Activated T-cell treated with anti-CD3 and anti-CD28 coated beads for 4 hours (primary cell): ENCODE measurements at places on chromosomes 2 and 18.

DNA sequence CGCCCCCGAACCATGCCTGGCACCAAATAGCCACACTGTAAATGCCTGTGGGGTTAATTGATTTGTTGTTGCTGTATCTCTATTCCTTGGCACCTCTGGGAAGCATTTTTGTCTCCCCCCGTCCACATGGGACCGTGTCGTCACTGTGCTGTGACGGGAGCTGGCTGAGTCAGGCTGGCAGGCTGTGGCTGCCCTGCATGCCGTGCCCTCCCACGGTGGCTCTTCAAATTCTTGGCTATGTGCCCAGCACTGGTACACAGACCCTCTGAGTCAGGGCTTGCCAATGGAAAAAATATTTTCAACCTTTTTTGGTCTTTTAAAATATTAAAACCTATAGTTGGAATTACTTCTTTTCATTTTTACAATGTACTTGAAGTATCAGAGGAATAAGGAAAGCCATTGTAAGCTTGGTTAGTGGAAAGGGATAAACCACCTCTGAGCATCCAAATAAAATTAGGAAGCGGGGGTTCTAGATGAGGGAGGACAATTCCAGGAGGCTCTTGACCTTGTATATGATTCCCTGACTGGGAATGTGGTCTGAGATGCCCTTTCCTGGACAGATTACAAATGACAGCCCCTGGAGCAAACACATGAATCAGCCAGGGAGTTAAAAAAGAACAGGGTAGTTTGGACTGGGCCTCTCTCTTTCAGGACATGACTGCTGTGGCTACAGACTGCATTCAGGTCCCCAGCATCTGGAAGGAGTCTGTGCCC is 59.4 kb downstream of the DGKD start:
- peak; percentile 71 for DNase-seq

DNA sequence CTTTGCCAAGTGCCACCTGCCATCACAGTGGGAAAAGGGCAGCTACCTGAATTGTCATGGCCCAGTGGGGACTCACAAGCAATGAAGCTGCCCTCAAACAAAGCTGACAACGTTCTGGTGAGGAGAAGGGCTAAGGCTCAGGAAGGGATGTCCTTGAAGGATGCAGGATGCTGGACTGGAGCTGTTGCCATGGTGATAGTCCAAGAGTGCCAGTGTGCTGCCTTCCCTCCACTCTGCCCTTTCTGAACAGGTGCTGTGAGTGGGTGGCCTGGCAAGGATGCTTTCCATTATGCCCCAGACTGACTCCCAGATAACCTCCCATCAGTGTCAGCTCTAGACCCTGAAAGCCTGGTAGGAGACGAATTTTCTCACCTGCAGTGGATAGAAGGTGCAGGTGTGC is 137.8 kb upstream of the GYPC start:
- DNase-seq, result no peak

GRCh38 chr2:71347517-71347916 is 15.9 kb downstream of the ZNF638 start:
- DNase-seq, result no peak

- DNase-seq, result no peak
Measured at GRCh38 chr18:54845787-54846186, 17.5 kb downstream of the RAB27B start.

- no peak for DNase-seq
Measured at GRCh38 chr2:38409156-38410102, 32.4 kb upstream of the ATL2 start.

GRCh38 chr18:75048776-75049454 is 160.0 kb downstream of the PTGR3 start:
- DNase-seq, result no peak

DNA sequence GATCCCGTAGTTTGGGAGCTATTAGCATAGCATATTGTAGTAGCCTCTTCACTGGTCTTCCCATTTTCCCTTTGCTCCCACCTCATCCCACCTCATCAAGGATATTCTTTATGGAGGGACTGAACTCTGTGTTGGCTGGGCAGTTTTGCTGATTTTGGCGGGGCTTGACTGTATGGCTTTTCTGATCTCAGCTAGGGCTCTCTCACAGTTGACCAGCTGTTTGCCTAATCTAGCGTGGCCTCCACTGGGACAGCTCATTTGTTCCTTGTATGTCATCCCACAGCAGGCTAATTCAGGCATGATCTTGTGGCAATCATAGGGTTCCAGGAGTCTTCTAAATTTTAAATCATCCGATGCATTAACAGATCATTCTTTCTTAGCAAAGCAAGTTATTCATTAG is 30.2 kb upstream of the MTX2 start:
- no peak for DNase-seq

- DNase-seq, result no peak
Measured at GRCh38 chr2:37894047-37894446, 31.0 kb upstream of the RMDN2 start.

- DNase-seq, result no peak
Measured at GRCh38 chr2:18209934-18210639, 331.6 kb downstream of the KCNS3 start.
